ENCODE measurements at places on chromosomes 3 and 15.

DNA sequence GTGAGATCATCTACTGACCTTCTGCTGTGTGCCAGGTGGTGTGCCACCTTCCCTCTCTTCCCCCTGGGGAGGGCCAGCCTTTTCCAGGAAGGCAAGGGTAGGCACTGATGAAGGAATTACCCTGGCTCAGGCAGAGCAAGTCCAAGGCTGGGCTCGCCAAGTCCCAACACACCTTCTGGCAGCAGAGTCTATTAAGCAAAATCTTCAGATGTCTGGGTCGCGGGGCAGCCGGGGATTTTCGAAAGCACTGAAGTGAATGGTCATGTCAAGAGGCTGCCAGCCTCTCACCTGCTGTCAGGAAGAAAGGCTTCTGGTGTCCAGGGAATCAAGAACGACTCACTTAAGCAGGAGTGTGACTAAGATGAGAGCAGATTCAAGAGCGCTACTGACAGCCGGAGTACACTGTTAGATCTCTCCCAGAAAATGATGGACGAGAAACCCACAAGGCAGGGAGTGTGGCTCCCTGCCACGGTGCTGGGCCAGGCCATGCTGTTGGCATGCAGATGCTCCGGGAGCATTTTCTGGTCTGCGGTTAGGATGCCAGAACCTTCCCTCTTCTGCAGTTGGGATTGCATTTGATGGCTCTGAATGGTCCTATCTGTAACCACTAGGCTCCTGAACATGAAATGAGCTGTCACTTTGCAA, 479.8 kb downstream of the SHQ1 start:
- DNase-seq = no peak

DNA sequence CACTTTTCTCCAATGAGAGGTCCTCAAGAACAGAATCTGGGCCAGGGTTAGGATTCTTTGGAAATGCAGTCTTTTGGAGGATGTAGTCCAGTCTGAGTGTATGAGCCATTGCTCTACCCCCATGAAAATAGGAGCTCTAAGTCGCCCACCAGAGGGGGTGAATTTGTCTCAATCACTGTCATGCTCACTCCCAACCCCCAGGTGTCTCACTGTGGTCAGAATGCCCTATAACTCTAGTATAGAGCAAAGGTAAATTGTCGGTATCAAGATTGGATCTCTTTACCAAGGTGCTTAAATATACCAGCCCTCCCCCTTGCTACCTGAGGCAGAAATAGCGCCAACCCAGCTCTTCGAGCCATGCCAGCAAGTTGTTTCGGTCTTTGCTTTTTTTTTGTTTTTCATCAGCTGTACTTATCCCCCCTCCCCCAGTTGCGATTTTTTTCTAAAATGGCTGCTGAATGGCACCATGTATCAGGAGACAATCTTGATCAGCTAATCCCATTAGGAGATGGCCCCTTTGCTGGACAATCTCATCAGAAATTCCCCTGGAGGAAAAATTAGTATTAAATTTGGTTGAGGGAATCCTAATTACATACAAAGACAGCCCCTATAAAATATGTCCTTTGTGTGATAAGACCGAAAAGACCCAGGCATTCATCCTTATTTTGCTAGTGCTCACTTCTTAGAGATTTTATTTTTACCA, 130.7 kb downstream of the EBLN2 start:
- DNase-seq = no peak

DNA sequence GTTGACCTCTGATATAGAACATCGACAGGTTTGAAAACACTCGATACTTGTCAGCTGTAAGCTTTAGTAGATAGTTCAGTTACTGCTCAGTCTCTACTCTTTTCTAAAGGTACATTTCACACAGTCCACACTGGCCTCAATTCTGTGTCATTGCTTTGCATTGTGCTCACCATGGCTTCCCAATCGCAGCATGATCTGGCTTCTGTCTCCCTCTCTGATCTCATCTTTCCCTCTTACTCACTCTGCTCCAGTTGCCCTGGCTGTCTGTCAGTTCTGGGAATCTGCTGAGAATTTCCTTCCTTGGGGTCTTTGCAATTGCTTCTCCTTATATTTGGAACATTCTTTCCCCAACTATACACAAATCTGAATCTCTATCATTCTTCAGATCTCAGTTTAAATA, 80.6 kb downstream of the GTF2E1 start:
- no peak for DNase-seq

GRCh38 chr3:19457449-19457848, 309.1 kb downstream of the KCNH8 start:
- no peak for DNase-seq

- no peak for DNase-seq
Observed at GRCh38 chr3:107966276-107966675, 124.6 kb downstream of the CD47 start.

DNA sequence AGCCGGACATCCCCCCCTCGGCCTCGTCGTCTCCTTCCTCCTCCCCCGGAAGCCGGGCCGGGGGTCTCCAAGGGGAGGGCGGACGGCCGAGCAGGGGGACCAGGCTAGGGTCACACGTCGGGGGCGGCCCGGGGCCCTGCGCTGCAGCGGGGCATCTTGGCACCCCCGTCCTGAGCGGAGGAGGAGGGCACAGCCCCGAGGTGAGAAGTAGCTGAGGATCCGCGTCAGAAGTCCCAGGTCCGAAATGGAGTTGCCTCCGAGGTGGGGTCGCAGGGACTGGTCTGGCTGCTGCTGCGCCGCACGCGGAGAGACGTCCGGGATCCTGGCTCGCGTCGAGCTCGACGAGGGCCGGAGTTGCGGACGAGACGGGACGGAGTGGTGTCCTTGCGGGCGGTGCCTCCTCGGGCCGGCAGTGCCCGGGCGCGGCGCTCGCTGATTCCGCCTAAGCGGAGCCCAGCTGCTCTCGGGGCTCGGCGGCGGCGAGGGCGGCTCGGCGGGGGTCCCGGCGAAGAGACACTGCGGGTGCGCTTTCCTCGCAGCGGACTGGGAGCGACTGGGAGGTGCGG, at the start of gene ADCY5:
TSS of gene ADCY5 (minus strand) at position 555 of the 566 bp plus-strand sequence. CDS start at position 10, 545 bp downstream.
- DNase-seq = no peak

GRCh38 chr15:87736401-87736800, 520.1 kb downstream of the NTRK3 start:
- DNase-seq = no peak

GRCh38 chr15:88912500-88912921, 668 bp downstream of the MFGE8 start:
- no peak for DNase-seq

DNA sequence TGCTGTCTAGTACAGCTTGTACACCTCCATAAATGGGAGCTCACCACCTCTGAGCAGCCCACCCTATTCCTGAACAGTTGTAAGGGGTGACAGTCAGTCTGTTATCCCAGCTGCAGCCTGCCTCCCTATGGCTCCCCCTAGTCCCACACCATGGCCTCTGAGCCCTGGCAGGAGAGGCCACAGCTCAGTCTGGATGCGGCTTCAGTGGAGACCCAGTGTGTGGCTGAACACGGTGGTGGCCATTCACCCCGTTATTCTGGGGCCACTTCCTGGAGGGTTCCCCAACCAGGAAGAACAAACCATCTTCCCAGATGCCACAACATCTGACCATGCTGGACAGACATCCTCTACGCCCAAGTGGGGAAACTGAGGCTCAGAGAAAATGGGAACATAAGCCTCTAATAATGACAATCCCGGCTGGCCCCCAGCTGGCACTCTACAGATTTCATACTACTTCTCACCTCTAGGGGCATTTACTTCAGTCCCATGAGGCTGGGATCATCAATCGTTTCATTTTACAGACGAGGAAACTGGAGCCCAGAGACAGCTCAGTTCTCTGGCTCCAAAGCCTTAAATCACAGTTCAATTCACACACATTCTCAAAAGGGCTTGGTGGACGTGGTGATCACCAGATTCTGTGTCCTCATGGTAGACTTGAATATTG, 9.2 kb upstream of the GRIP2 start:
- DNase-seq = no peak

- DNase-seq = no peak
Observed at GRCh38 chr3:2247831-2248230, 149.2 kb downstream of the CNTN4 start.

DNA sequence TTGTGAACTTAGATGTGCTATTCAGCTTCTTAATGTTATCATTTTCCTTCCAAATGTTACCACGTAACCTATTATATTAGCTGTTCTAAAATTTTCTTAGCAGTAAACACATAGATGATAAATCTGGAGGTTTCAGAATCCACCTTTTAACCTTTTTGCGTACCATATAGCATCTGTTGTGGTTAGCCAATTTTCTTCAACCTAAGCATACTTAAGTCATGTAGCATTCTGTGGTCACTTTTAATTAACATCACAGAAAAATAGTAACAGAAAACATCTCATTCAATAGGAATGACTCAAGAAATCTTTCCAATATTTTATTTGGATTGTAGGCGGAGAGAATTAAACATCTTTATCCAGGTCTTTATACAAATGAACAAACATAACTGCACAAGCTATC, 1465.3 kb upstream of the GBE1 start:
- DNase-seq = no peak

- no peak for DNase-seq
Observed at GRCh38 chr15:77817434-77817833, 184.7 kb upstream of the LINGO1 start.

DNA sequence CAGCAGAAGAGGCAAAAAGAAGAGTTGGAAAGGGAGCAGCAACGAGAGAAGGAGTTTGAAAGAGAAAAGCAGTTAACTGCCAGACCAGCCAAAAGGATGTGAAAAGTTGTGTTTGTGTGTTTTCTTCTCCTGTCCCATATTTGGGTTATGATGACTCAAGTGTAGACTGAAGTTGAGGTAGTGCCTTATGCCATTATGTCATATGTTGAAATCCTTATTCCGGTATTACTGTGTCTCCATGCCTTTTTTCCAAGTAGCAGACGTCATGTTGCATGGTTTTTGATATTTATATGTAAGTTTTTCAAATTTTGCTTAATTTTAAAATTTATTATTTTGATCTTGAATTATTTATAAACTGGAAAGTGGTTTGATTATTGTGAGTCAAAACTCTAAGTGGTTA, 19.2 kb downstream of the BLOC1S6 start:
- DNase-seq = no peak

- DNase-seq = no peak
Observed at GRCh38 chr3:8996681-8997121, 33.4 kb upstream of the RAD18 start.

DNA sequence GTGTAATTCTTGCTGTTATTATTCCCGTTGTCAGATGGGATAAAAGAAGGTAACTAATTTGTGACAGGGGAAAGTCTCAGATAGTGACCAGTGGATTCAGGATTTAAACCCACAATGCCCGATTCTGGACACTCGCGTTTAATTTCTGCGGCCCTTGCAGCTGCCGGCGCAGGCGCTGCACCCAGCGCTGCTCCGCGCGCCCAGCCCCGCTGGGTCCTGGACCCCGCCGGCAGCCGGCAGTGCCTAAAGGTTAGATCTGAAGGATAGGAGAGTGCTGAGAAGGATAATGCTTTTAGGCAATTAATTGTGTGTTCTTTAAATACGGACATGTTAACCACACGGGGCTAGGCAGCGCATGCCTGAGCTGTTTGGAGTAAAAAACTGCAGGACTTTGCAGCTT, 3.6 kb upstream of the MKRN3 start:
- DNase-seq = no peak

GRCh38 chr3:136503056-136503455, 249.1 kb downstream of the STAG1 start:
- DNase-seq = no peak

DNA sequence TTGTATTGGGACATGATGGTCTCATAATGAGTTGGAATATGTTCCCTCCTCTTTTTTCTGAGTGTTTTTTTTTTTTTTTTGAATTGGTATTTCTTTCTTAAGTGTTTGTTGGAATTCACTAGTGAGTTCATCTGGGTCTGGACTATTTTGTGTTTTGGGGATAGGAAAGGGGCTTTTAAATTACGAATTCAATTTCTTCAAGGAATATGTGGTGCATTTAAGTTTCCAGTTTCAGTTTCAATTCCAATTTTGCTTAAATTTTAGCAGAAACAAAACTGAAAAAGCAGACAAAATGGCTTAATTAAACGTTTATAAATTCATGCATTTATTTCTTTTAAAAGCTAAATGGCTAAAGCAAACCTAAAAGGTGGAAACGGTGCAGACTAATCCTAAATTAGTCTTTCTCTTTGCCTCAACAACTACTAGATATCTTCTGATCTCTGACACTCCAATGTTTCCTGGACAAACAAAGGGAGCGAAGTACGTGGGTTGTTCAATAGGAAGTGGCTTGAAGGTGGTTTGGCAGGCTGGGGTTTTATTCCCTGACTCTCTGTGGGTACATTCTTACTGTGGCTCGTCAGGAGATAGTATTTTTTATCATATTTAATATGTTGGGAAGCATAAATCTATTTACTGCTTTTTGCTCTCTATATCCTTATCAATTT, 50.0 kb upstream of the CORO2B start:
- DNase-seq = no peak

DNA sequence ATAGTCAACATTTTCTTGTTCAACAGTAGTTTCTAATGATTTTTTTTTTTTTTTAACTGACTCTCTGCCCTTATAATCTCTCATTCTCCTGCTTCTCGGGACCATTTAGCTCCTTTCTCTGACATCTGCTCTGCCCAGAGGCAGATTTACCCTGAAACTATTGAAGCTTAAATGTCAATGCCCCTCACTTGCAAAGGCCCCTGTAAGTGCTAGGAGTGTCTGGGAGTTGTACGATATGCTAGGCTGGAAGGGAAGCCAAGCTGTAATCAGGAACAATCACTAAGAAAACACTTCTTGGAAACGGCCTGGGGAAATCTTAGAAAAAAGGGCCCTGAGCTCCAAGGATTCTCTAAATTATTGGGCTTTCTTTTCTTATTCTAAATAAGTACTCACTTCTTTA, 5.8 kb upstream of the PLOD2 start:
- DNase-seq = no peak

GRCh38 chr3:14761121-14761672, 57.6 kb upstream of the FGD5 start:
- no peak for DNase-seq

DNA sequence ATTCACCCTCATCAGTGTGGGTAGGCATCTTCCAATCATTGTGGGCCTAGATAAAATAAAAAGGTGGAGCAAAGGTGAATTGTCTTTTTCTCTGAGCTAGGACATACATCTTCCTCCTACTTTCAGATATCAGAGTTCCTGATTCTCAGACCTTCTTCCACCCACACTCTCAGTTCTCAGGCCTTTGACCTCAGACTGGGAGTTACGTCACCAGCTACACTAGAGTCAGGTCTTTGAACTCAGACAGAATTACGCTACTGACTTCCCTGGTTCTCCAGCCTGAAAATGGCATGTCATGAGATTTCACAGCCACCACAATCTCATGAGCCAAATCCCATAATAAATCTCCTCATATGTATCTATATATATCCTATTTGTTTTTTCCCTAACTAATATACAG, 39.0 kb downstream of the STRIT1 start:
- DNase-seq = no peak

- no peak for DNase-seq
Observed at GRCh38 chr3:108296239-108296638, at the start of gene HHLA2. HHLA2 (plus strand) TSS chr3:108296548; CDS start chr3:108351814, 55,266 bp downstream.

Measured in GM18507 (cell line).